Peyer's patch (tissue), 4 donors: ENCODE measurements at places on chromosomes 1 and 21. TPM values are rescaled to one million over a fixed set of nuclear protein-coding genes. Genes with fewer than 3 reads are reported as not detected.

MYBPHL gene
- not detected for total RNA-seq

CD48 gene
- 84.2 TPM for total RNA-seq

REN gene
- total RNA-seq: not detected

GRCh38 chr1:41906943-41907342 is 11.8 kb downstream of the HIVEP3 start:
- DNase-seq: no peak

DNA sequence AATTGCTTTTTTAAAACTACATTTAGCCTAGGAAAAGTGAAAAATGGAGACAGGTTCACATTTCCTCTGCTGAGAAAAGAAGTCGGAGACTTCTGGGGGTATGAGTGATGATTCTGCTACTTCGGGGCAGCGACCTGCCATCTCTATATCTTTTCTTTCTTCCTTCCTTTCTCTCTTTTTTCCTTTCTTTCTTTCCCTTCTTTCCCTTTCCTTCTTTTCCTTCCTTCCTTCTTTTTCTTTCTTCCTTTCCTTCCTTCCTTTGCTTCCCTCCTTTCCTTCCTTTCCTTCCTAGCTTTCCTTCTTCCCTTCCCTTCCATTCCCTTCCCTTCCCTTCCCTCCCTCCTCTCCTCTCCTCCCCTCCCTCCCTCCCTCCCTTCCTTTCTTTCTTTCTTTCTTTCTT is 17.8 kb downstream of the TBX19 start:
- DNase-seq: no peak

DNA sequence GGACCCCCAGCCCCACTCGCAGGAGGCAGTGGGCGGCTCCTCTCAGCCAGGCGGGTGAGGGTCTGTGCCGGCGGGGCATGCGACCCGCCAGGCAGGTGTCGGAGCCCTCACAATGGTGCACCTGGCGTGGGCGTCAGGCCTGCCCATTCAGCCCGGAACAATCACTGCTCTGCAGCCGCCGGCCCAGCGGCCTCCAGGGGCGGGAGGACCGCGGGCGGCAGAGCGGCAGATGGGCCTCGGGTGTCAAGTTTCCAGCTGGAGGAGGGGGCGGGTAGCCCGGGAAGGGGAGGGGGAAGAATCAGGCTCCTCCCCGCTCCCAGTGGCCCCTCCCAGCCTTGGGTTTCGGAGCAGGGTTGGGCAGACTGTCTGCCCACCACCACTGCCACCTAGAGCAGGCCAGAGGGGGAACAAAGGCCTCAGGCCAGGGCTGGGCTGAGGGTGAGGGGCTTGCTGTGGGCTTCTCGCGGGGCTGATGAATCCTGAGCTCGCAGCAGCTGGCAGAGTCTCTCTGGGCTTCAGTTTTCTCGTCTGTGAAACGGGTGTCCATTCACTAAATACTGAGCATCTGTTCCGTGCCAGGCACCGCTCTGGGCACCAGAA is 39.5 kb upstream of the CASZ1 start:
- DNase-seq: no peak

GRCh38 chr1:246415028-246415427 is 92.1 kb downstream of the SMYD3 start:
- no peak for DNase-seq

DNA sequence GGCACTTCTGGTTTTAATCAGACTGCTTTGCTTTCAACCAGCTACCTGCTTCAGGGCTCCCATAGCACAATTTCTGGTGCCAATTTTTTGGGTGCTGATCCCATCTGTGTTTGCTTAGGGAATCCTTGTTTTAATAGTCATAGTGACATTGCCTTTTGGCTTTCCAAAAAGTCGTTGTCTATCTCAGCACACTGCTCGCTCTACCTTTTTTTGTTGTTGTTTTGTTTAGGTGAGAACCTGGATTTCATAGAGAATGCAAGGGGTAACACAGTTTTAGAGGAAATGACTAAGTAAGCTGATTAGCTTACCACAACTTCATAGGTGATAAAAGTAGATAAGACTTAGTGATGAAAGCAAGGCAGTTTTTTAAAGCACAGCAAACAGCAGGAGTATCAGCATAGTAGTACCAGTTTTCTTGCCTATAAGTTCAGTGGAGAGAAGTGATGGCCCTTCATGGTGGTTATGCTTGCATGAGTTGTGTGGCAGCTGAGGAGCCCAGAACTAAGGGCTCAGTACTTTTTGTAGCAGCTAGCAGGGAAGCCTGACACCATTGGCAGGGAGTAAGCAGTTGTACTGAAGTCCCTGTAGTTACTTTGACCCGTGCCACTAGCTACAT is 31.3 kb downstream of the NEK7 start:
- DNase-seq: peak; percentile 43
